ENCODE measurements at places on chromosomes 1 and 21.

GRCh38 chr21:46636181-46636512 lies 673 bp downstream of the PRMT2 start:
- DNase-seq = no peak

- peak; percentile 41 for DNase-seq
These were observed 26.2 kb upstream of the SPATA6 start for GRCh38 chr1:48498096-48498791.

DNA sequence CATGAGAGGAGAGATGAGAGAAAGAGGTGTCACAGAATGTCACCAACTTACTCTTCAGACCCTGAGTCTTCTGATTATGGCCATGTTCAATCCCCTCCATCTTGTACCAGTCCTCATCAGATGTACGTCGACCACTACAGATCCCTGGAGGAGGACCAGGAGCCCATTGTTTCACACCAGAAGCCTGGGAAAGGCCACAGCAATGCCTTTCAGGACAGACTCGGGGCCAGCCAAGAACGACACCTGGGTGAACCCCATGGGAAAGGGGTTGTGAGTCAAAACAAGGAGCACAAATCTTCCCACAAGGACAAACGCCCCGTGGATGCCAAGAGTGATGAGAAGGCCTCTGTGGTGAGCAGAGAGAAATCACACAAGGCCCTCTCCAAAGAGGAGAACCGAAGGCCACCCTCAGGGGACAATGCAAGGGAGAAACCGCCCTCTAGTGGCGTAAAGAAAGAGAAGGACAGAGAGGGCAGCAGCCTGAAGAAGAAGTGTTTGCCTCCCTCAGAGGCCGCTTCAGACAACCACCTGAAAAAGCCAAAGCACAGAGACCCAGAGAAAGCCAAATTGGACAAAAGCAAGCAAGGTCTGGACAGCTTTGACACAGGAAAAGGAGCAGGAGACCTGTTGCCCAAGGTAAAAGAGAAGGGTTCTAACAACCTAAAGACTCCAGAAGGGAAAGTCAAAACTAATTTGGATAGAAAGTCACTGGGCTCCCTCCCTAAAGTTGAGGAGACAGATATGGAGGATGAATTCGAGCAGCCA lies 8.0 kb downstream of the ELOA start:
- DNase-seq = no peak

GRCh38 chr1:97824624-97825023 lies 96.2 kb downstream of the DPYD start:
- DNase-seq = no peak

- DNase-seq = no peak
These were observed 149.1 kb downstream of the DNM3 start for GRCh38 chr1:171990371-171990770.

- no peak for DNase-seq
These were observed 1125.7 kb downstream of the BRINP3 start for GRCh38 chr1:189351960-189352359.

DNA sequence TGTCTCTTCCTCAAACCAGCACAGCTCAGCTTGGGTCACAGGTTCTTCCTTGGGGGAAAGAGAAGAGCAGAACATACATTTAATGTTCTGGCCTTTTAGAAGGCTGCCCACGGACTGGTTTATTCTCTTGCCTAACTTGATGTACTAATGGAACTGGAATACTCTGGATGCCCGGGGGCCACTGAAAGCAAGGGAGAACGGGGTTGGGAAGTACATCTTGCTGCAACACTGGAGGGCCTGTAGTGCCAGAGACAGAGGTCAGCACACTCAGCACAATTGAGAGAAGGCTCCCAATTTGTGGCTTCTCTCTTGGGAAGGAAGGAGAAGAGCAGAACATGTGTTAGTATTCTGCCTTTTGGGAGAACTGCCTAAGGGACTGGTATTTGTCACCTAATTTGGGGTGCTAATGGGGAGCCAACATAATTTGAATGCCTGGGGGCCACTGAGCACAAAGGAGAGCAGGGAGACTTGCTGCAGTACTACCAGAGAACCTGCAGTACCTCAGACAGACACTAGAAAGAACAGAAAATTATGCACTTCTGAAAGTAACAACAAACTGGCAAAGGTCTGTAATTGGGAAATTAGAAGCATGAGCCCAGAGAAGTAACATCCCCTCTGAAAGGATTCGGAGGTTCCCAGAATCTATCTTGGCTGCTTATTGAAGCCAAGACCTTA lies 14.1 kb downstream of the ZNF691 start:
- DNase-seq = no peak

DNA sequence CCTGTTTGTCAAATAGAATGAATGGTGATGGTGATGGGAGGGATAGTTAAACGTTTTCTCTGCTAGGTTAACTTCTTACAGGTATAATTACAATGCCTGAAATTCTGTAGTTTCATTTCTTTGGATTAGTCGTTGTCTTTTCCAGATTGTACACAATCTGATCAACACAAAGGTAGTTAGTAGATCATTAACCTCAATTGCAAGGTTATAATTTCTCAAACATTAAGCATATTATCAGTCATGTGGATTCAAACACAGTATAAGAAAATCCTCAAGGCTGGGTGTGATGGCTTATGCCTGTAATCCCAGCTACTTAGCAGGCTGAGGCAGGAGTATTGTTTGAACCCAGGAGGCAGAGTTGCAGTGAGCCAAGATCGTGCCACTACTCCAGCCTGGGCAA lies 20.6 kb downstream of the SYNC start:
- DNase-seq = no peak

- DNase-seq = no peak
These were observed 123.6 kb upstream of the B3GALT2 start for GRCh38 chr1:193309936-193310475.

- no peak for DNase-seq
These were observed 58.9 kb upstream of the LRRC8D start for GRCh38 chr1:89761901-89762300.

GRCh38 chr1:109814223-109814622 lies 50.5 kb upstream of the EPS8L3 start:
- DNase-seq = no peak

- DNase-seq = no peak
These were observed 32.3 kb upstream of the FBXO28 start for GRCh38 chr1:224081604-224082003.

GRCh38 chr1:58753431-58753866 lies 30.4 kb downstream of the JUN start:
- DNase-seq = no peak

GRCh38 chr1:206713070-206713469 lies 28.4 kb downstream of the MAPKAPK2 start:
- DNase-seq = no peak

DNA sequence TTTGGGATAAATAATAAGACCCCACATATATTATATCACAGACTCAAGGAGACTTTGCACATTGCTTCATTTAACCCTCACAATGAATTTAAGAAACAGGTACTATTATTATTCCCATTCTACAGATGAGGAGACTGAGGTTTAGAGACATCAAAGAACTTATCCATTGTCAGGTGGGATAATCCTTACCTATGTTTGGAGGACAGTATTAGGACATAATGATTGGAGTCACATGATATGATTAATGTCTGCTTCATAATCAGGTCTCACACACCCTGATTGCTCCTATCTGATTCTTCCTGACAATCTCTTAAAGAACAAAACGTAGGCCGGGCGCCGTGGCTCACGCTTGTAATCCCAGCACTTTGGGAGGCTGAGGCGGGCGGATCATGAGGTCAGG lies 16.9 kb downstream of the IRF2BP2 start:
- DNase-seq = no peak

DNA sequence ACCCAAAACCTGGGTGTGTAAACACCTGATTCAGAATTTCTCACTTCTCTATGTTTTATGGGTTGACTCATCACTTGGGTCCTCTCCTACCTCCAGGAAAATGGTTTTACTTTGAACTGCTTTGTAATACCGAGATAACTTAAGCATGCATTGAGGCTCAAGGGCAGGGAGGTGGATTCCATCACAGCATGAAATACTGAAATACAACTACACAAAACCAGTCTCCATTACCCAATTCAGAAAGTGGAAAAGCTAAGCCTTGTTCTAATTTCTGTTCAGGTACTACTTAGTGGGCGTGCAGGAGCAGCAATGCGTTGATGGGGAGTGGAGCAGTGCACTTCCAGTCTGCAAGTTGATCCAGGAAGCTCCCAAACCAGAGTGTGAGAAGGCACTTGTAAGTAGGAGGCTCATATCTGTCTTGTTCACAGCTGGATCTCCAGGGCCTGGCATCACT lies 6.1 kb upstream of the C4BPA start:
- DNase-seq = no peak

DNA sequence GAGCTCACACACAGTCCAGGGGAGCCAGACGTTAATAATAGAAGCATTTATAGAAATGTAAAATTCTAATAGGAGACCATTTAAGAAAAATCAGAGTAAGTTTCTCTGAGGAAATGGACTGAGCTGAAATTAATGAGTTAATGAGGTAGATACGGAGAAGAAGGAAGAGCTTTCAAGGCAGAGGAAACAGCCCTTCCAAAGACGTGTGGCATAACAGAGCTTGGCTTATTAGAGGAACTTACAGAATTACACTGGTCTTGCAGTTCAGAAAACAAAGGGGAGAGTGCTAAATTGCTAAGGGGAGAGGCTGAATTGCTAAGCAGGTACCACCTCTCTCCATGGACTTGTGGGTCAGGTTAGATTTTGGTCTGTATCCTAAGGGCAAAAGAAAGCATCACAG lies 8.2 kb upstream of the PIGK start:
- DNase-seq = no peak

- DNase-seq = no peak
These were observed 56.0 kb downstream of the SASS6 start for GRCh38 chr1:100076744-100077143.

GRCh38 chr1:108070662-108071061 lies 105.7 kb upstream of the VAV3 start:
- DNase-seq = no peak

- DNase-seq = no peak
These were observed 1.7 kb downstream of the AKR1A1 start for GRCh38 chr1:45552331-45552730.

- no peak for DNase-seq
These were observed 151.5 kb upstream of the BACE2 start for GRCh38 chr21:41016472-41016871.

DNA sequence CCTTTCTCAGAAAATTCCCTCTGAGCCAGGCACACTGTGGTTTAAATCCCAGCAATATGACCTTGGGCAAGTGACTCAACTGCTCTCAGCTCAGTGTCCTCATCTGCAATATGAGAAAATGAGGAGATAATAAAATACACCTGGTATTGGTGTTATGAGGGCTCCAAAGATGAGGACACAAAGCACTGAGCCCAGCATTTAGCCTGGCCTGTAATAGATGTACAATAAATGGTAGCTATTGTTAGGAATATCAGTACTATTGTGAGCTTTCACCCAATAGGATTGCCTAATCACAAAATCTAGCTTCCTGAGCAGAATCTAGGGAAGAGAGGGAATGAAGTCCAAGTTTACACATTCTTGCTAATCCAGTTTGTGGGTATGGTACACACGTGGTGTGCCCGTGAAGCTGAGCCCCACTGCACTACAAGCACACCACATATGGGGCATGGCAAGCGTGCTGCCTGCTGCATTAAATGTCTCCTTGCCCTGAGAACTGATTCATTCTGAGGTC lies 24.3 kb upstream of the SLC30A1 start:
- no peak for DNase-seq

GRCh38 chr1:157136133-157136532 lies 2.1 kb downstream of the ETV3 start:
- no peak for DNase-seq

GRCh38 chr1:239985044-239985443 lies 106.6 kb upstream of the FMN2 start:
- DNase-seq = no peak

DNA sequence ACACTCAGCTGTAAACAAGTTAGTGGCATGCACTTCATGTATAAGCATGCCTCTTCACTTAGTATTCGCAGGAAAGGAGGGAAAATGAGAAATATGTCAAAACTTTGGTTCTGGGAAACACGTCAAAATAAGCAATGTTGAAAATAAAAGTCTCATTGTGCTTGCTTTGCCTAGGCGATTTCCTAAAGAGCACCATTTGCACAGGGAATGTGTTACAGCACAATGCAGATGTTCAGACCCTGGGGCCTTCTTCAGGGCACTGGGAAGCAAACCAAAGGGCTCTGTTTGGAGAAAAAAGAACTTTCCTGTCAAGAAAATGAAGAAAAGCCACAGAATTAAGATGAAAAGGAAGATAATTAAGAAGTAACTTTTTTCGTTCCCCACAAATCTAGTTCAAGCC lies 98.6 kb upstream of the PLD5 start:
- DNase-seq = no peak

DNA sequence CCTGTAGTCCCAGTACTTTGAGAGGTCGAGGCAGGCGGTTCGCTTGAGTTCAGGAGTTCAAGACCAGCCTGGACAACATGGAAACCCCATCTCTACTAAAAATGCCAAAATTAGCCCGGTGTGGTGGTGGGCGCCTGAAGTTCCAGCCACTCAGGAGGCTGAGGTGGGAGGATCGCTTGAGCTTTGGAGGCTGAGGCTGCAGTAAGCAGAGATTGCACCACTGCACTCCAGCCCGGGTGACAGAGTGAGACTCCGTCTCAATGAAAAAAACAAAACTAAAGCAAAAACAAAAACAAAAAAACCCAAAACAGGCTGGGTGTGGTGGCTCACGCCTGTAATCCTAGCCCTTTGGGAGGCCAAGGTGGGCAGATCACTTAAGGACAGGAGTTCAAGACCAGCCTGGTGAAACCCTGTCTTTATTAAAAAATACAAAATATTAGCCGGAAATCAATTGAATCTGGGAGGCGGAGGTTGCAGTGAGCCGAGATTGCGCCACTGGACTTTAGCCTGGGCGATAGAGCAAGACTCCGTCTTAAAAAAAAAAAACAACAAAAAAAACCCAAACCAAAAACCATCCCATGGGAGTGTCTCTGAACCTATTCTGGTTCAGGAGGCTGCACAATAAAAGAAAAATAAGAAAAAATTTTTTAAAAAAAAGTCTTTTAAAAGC lies 1.7 kb upstream of the CGN start:
- no peak for DNase-seq
